Endothelial cell (in vitro differentiated cells): ENCODE measurements at places on chromosomes 12 and 14.
A peak's percentile ranks its signal among the peaks of the same experiment; 100 is the strongest.

GRCh38 chr14:53894456-53894855 lies 62.2 kb downstream of the BMP4 start:
- no peak for DNase-seq

- DNase-seq: no peak
These were observed 90.1 kb upstream of the KCNA1 start for GRCh38 chr12:4819654-4820053.

DNA sequence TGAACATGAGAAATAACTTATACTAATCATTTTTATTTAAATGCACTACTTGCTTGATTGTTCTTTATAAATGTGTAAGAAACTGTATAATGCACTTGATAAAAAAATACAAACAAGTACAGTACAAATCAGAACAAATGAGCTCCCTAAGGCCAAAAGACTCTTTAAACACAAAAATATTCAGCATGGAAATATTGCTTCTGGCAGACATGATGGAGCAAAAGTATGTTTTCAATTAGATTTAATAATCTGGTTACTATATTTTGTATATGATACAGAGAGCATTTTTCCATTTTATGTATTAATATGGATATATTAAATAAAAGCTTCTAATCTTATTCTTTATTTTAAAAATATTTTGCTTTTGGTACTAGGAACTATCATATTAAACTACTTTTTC lies 800.2 kb upstream of the LRFN5 start:
- no peak for DNase-seq

DNA sequence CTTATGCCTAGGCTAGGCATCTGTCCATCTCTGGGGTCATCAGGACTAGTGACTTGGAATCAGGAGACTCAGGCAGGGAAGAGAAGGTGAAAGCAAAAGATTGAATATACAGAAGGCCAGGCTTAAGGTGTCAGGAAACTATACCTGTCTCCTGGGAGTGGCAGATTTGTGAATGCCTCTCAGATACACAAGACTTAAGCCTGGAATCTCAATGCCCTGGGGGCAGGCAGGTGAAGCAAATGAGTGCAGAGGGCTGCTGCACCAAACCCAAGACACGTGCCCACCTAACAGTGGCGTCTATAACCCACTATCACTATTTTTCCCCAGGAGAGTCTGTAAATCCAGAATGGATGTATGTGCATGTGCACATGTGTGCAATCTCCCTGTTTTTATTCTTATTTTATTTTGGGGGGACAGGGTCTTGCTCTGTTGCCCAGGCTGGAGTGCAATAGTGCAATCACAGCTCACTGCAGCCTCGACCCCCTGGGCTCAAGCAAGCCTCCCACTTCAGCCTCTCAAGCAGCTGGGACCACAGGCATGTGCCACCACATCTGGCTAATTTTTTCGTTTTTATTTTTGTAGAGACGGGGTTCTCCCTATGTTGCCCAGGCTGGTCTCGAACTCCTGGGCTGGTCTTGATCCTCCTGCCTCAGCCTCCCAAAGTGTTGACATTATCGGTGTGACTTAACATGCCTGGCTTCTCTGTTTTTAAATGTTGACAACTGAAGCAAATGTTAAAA lies 31.9 kb upstream of the FOS start:
- no peak for DNase-seq

DNA sequence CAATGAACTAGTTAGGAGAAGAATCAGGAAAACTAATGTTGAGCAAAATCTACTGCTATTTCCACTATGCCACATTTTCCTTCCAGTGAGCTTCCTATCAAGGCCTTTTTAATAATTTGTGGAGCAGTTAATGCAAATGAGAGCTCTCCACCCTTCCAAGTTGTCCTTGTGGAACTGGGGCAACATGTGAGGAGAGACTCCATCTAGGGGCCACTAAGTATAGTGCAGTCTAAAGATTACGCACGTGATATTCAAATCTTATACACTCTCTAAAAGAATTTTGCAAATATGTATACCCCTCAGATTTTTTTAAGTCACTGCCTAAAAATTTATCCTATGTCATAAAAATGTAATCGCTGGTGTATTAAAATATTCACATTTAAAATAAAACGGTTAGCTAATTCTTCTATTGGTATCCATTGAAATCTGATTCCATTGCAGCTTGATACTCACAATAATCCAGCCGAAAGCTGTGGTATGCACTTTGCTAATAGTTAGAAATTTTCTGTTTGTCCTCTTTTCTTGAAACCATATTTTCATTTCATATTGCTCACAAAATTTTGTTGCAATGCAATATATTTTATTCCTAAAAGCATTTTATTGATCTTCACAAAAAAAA lies 100.1 kb downstream of the PAH start:
- DNase-seq: no peak

DNA sequence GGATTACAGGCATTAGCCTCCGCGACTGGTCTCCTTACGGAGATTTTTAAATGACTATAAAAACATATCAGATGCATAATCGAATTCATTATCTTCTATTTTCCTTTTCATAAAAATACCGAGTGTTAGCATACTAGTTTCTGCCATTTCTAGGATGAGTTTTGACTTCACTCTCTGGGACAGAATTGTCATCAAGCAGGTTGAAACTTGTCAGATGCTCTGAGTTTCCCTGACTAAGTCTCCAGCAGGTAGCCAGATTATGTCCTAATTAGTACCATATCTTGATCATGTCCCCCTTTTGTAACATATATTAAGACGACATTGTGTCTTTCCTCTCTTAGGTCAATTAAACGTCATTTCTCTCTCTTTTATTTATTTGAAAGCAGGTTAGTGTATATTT lies 103.5 kb upstream of the RASSF8 start:
- no peak for DNase-seq

GRCh38 chr12:111291357-111291756 lies 77.5 kb downstream of the PHETA1 start:
- DNase-seq: no peak

GRCh38 chr14:20802341-20803084 lies at the start of gene RNASE1:
RNASE1 (minus strand) TSS chr14:20802844; CDS start chr14:20802068, 776 bp downstream.
- no peak for DNase-seq

DNA sequence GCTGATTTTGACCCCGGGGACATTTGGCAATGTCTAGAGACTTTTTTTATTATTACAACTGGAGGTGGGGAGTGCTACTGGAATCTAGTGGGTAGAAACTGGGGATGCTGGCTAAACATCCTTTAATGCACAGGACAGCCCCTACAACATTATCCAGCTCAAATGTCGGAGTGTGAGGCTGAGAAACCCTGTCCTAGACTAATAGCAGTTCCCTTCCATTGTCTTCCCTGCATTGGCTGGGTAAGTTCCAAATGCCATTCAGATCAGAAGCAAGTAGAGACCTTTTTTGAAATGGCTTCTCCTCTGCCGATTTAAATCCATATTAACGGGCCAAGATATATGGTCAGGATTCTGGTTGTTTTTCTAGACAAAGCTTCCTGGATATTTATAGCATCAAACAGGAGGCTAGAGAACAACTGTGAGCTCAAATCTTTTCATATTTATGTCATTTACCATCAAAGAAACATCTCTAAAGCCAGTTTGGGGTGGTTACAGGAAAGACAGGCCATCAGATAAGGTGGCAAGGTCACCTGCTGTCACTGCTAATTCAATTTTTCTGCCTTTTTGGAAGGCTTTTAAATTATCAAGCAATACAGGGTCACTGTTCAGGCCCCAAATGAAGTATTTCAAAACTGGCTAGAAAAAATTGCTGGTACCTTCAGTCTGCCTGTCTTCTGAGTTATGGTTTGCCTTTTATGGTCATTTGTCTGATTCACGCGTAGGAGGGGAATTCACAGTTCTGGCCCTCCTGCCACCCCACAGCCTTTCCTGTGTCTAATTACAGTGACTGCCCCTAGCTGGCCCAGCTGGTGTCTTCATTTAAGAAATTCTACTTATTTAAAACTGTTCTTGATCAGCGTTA lies 20.1 kb upstream of the AKAP5 start:
- no peak for DNase-seq

DNA sequence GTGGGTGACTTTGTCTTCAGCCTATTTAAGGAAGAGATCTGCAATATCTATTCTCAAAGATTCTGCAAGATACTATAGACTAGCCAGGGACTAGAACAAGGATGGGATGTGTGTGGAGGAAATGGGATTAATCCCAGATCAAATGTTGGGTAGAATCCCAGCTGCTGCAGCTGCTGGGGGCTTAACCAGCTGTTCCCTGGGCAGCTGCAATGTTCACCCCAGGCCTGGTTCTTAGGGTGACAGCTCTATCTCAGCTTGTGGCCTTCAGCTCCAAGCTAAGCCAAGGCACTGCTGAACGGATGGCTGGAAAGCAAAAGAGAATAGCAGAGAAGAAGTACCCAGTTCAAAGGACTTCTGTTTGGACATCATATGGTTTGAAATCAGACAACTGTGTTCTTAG lies 10.0 kb upstream of the RHEBL1 start:
- DNase-seq: no peak

DNA sequence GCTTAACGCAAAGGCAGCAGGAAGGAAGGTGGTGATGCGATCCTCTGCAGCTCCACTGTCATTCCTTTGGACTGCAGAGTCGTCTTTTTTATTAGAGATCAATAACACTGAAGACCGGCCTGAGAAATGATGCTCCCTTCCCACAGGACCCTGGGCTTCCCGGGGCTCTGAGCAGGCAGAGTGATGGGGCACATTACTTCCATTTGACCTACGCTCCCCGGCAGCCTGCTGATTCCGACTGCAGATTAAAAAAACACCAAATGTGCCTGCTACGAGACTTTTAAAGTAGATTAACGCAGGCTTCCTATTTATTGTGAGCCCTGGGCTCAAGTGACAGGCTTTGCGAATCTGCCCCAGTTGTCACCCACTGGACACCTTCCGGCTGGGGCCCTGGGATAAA lies 37.5 kb downstream of the KCNA1 start:
- no peak for DNase-seq

GRCh38 chr12:97305651-97306050 lies 157.0 kb upstream of the RMST start:
- DNase-seq: no peak

DNA sequence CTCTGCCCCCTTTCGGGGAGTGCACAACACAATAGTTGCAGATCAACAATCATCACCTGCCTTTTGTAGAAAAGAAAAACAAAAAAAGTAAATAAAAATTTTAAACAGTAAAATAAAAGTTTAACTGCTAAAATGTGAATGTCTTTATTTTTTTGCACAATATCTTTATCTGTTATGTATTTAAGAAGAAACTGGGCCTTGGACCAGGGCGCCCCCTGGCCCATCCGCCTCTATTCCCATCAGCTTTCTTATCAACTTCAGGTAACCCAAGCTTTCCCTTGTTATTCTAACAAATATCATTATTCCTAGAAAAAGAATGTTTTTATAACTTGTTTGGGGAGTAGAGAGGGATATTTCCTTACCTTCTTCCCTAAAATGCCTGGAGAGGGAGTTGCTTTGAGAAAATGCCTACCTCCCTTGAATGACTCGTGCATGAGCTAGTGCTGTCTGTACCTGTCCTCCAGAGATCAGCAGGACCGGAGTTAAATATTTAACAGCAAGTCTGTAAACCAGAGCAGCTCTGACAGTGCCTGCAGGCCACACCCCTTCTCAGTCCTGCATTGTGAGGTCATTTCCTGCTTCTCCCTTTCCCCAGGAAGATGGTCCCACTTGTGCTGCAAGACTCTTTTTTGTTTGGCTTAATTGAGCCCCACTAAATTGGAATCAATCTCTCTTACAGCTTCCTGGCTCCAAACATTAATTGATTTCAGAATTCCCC lies 192.8 kb upstream of the RGS6 start:
- DNase-seq: peak; percentile 35

- no peak for DNase-seq
These were observed 123.8 kb downstream of the GRIP1 start for GRCh38 chr12:66555113-66555512.
